ENCODE measurements at places on chromosomes 2 and 18.

GRCh38 chr2:25400576-25401216 lies 59.0 kb upstream of the DNMT3A start:
- no peak for DNase-seq

GRCh38 chr2:29242621-29243375 lies 127.6 kb downstream of the CLIP4 start:
- DNase-seq = no peak

DNA sequence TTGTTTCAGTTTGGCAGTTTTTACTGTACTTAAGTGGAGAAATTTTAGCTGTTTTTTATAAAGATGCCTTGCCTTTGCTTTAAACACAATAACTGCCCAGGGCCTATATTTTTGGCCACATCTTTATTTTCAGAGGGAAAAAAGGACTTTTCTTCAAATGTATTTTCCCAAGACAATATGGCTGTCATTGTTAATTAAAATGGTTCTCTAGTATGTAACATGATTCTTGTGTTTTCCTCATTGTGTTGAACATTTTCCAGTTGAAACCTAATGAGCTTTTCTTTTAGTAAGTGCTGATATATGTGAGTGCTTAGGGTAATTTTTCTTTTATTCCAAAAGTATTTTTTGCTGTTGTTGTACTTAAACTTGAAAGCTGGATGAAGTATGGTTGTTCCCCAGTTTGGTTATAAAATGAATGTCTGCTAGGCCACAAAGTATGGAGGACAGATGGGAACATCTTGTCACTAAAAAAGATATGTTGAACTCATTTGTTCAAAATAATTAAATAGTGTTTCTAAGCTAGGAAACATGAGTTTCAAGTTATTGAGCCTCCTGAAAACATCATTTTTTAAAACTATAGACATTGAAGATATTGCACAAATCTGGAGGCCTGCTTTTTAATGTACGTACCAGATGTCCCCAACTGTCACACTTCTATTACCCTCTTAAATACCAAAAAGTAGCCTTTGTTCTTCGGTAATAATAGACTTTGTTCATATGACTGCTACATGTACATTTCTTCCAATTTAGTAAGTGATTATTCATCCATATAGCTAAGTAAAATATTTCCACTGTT lies 147.5 kb upstream of the DAPL1 start:
- DNase-seq = no peak

DNA sequence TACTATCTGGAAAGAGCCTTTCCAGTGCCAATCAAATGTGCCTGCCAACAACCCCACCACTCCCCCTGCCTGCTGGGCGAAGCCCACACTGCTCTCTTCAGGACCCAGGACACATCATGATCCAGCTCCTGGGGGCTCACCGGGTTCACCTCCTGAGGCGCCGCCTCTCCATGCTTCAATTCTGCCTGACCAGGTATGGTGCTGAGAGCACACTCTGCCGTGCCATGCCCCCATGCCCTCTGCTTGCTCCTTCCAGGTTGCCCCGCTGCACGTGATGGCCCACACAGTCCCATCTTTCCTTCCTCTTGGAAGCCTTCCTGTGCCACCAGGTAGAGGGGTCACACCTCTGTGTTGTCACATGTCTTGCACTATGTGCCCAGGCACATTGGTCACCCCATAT lies 47.5 kb downstream of the ASB18 start:
- DNase-seq = no peak

DNA sequence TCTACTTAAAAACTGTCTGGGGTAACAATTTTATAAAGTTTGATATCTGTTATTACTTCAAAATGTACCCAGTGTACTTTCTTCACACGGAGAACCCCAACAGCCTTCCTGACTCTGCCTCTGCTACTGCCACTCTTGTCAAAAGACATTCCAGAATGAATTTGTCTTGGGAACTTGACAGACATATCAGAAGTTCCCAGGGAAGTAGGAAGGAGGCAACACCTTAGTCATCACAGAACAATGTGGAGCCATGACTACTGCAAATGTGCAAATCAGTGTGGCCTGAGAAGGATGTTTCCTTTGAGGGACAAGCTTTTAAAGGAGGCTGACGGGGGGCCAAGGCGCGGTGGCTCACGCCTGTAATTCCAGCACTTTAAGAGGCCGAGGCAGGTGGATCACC lies 133.8 kb upstream of the RNF152 start:
- DNase-seq = no peak

GRCh38 chr2:179031731-179032408 lies 18.1 kb downstream of the CCDC141 start:
- DNase-seq = no peak

- DNase-seq = no peak
Observed at GRCh38 chr2:178306352-178307073, 112.2 kb downstream of the OSBPL6 start.

DNA sequence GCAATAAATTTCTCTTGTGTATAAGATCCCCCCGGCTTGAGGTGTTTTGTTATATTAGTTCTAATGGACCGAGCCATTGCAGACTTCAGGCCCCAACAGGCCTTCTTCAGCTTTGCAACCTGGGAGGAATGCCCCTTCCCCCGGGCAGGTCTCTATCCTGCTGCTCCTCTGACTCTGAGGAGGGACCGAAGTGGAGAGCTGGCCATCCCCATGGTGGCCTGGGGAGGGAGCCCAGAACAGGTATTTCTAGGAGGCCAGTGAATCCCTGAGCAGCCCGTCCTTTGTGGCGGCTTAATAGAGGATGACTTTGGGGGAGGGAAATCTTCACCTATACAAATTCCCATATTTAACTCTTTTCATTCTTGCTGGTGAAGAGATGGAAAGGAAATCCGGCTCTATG lies 715.8 kb upstream of the SOX11 start:
- DNase-seq = no peak
